ENCODE measurements at places on chromosomes 16 and 17.

DNA sequence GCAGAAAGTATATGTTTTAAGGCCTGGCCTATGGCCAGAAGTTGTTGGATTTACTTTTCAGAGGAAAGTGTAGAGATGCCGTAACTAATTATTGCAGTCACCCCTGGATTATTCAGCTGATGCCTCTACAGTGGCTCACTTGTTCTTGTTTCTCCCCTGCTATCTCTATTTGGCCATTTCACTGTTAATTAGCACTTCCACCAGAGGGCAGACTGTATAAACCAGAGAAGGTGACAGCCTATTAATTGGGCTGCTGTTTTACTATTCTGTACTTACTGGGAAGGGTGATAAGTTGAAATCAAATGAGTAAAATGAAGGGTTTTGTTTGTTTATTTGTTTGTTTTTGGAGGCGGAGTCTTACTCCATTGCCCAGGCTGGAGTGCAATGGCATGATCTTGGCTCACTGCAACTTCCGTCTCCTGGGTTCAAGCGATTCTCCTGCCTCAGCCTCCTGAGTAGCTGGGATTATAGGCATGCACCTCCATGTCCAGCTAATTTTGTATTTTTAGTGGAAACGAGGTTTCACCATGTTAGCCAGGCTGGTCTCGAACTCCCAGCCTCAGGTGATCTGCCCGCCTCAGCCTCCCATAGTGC is 66.0 kb downstream of the CDK12 start:
- no peak for DNase-seq

DNA sequence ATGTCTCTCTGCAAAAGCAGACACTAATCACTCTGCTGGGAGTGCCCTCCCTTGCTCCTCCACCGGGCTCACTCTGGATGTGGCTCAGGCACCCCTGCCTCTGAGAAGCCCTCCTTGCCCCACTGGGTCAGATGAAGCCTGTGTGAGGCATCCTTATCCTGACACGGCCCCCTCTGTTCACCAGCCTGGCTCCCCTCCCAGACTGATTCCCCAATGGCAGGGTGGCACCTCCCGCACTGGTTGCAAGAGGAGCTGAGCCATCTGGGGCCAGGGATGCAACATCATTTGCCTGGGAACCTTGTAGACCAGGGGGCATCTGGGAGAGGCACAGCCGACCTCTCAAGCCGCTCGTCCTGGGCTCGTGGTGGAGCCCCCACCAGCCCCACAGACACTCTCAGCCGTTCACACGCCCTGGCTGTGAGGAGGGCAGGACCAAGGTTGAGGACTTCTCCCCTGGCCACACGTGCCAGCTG is 6.7 kb downstream of the SMTNL2 start:
- no peak for DNase-seq

DNA sequence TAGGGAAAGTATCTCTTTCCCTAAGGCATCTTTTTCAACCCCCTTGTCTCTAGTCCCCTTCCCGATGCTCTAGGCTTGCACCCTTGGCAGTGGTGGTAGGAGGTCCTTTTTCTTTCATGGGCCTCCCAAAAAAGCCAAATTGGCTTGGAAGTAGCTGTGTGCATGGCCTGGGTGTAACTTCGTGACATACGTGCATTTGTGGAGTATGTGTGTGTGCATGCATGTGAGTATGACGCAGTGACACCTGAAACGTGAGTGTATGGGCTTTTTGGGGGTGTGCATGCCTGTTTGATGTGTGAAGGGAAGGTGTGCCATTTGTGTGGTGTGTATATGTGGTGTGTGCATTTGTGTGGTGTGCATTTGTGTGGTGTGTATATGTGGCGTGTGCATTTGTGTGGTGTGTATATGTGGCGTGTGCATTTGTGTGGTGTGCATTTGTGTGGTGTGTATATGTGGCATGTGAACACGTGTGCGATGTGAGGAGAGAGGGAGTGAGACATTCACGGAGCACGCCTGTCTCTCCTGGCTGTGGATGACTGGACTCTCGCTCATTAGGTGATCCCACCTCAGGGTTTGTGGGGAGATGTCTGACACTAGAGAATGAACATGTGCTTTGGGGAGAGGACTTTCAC is 15.7 kb downstream of the IGFBP4 start:
- no peak for DNase-seq

DNA sequence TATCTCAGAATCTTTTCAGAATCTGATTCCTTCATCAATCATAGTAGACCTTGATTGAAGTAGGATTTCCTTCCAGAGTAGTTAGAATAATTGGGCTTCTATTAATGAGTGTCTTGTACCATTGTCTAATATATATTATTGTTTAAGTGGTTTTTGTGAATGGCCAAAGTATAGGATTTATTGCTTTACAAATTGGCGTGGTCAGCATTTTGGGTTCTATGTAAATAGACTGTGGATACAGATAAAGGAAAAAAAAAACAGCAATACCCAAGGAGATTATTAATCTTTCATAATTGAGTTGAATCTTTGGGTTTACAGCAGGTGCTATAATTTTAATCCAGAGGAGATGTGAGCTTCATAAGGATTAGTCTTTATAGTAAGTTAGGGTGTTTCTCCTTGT is 64.3 kb downstream of the AP2B1 start:
- no peak for DNase-seq

GRCh38 chr16:58088091-58088490 is 41.1 kb downstream of the CFAP20 start:
- no peak for DNase-seq

DNA sequence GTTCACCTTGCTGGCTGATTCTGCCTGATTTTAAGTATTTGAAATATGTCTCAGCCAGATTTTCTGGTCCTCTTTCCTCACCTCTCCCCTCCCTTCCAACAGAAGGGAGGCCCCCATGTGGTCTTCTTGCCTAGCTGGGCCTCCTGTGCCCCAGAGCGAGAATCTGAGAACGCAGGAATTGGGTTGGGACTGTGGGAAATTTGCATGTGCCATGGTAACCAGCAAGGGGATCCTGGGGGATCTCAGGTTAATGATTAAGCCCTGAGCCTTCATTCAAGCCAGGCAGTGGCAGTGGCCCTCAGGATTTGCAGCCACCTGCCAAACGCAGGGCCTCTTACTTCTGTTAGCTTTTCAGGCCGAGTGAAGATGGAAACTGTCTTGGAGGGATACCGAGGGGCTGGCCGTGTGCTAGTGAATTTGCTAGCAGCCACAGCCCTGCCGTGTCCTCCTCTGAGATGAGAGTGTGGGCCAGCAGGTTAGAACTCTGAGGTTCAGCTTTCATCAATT is 40.2 kb downstream of the KSR1 start:
- DNase-seq, result no peak

DNA sequence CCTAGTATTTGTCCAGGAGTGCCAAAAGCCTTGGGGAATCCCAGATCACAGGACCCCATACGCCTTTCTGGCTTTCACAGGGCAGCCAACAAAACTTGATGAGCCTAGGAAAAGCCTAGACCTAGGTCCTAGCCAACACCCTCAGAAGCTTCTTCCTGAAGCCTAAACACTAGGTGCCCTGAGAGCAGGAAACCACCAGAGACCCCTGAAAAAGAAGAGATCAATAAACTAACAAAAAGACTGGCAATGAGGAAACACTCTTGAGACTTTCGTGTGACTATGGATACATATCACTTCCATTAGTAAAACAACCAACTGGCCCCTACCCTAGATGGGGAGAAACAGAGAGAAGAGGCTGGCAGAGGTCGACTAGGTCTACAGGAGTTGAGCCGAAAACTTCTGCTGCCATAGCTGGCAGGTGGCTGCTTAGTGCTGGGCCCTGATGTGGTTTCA is 1.2 kb downstream of the ORMDL3 start:
- DNase-seq, result no peak

GRCh38 chr16:55012793-55013192 is 82.1 kb downstream of the IRX5 start:
- no peak for DNase-seq

GRCh38 chr16:892536-893255 is 78.1 kb downstream of the LMF1 start:
- no peak for DNase-seq

- no peak for DNase-seq
These were observed 37.8 kb downstream of the GNA13 start for GRCh38 chr17:65018610-65019316.

- DNase-seq, result peak; percentile 14
These were observed 2.4 kb downstream of the MBTD1 start for GRCh38 chr17:51257150-51258081.

Data from AG09309 (cell line).